ENCODE measurements at places on chromosomes 6 and 20. TPM values are rescaled to one million over a fixed set of nuclear protein-coding genes. Genes with fewer than 3 reads are reported as not detected.

The SIRPA gene
- total RNA-seq, result 1.6 TPM

The LST1 gene
- 105 TPM for total RNA-seq

The PCSK2 gene
- not detected for total RNA-seq

The SLC16A10 gene
- 6.8 TPM for total RNA-seq

The OR2H2 gene
- total RNA-seq, result not detected

The PRL gene
- not detected for total RNA-seq

All from activated naive CD8-positive, alpha-beta T cell treated with anti-CD3 and anti-CD28 coated beads, Interleukin-2, amount 10 ng/mL, durations not matched to agents 7 days and 5 days (primary cell).